Neuronal stem cell (in vitro differentiated cells): ENCODE measurements at places on chromosomes 3 and 15.
A peak's percentile ranks its signal among the peaks of the same experiment; 100 is the strongest.

DNA sequence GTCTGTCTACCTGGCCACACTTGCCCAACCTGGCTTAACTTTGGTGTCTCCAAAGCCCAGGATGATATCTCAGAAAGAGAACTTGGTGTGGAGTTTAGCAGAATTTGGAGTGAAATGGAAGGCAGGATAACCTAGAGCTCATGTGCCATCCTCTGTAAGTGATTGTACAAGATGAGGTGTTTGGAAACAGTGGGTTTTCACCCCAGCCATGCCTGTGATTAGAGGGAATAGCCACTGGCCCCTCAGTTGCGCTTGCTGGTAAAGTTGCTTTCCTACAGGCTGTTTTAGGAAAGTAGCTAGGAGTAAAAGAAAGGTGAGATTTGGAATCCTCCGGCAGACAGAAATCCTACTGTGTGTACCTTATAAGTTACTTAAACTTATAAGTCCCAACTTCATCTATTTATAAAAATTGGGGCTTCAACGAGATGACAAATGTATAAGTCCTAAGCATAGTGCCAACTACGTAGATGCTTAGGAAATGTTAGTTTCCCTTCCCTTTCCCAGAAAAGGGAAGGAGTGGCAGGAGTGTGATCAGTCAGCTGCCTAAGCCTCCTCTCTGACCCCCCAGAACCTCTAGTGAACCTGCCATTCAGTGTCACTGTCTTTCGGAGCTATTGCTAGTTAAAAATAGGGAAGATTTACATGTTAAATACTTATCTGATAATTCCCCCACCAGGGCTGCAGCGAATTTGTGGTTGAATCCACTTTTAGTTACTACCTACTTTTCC lies 13.4 kb upstream of the BMF start:
- no peak for DNase-seq

DNA sequence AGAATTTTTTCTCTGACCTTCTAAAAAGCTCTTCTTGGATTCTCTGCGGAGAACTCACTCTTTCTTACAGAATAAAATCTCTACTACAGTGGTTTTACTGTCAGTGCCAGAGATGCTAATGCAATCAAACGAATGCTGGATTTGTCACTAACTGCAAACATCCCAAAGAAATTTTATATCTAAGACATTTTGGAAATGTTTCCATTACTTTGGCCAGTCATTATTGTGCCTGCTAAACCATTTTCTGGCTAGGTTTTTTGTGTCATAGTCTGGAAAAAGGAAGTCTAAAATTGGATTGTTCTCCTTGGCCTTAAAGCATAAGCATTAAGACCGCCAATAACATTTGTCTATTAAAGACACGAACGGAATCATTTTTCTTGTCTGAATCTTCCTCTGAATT lies 54.0 kb downstream of the PLOD2 start:
- no peak for DNase-seq

DNA sequence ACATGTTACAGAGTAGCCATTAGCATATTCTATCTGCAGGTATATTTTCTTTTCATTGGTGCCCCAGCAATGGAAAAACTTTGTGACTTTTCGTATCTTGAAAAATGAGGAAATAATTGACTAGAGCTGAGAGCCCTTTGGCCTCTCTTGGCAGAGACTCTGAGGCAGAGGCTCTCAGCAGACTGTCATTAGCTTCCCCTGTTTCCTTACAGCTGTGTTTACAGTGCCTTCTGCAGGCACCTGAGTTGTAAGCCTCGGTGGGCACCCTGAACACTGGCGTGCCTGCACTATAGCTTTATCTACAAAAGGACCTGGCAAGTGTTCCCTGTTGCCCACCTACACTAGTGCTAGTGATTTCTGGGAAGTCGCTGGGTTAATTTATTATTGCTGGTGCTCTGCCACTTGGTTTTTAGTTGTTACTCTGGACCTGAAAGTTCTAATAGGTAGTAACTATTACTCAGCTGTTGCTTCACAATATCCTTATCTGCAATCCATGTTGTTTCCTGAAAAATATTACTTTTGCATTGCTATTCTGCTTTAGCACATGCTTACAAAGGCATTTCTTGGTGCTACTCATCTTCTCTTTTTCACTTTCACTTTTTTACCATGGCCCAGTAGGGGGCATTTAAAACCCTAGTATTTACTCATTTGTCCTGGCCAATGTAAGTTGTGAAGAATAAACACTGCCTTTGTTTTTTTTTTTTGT lies 7.8 kb upstream of the GPR171 start:
- no peak for DNase-seq

DNA sequence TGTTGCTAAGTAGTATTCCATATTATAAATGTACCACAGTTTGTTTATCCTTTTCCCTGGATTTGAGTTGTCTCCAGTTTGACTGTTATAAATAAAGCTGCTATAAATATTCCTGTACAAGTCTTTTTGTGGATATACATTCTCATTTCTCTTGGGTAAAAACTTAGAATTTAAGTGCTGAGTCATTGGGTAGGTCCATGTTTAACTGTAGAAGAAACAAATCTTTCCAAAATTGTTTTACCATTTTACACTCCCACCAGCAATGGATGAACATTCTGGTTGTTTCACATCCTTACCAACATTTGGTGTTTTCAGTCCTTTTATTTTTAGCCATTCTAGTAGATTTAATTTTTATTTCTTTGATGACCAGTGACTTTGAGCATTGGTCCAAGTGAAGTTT lies 74.0 kb upstream of the TNFAIP8L3 start:
- no peak for DNase-seq

- DNase-seq = no peak
Observed at GRCh38 chr3:158560979-158561378, 10.0 kb upstream of the MLF1 start.

GRCh38 chr3:191963182-191963581 lies 502.2 kb downstream of the PYDC2 start:
- peak; percentile 26 for DNase-seq

DNA sequence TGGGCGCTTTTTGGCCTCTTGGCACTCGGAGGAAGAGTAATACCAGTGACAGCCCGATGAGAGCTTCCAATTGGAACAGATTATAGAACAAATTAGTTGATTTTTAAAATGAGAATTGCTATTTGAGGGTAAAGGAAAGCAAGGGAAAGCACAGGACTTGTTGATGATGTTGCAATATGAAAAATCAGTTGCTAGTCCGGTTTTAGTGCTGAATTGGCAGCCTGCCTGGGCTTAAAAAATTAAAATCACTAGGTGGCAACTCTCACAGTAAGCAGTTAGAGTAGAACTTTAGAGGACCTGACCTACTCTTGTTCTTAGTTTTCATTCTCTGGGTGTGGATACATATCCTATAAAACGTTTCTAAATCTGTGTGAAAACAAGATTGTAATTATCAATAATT lies 2.1 kb upstream of the SCAANT1 start:
- DNase-seq = no peak

DNA sequence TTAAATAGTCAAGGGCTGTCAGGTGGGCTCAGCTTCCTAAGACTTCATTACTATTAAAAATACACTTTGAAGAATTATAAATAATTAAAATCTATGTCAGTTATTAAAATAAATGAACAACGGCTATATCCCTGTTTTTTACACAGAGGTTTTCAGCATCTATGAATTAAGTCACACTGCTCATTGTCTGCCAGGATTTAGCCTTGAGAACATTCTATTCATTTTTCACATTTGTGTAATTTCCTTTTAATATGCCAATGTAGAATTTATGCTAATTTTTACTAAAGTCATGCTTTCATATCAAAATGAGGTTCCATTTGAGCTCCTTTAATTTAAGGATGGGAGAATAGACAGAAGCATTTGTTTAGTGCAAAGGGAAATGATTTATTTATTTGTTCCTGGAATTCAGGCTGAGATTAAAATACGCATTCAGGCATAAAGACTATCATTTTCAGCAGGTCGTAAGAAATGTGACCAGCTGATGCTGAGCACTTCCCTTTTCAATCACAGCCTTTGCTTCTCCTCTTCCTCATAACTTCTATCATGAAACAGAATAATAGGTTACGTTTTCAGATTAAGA lies 345.1 kb downstream of the MFSD1 start:
- DNase-seq = no peak

DNA sequence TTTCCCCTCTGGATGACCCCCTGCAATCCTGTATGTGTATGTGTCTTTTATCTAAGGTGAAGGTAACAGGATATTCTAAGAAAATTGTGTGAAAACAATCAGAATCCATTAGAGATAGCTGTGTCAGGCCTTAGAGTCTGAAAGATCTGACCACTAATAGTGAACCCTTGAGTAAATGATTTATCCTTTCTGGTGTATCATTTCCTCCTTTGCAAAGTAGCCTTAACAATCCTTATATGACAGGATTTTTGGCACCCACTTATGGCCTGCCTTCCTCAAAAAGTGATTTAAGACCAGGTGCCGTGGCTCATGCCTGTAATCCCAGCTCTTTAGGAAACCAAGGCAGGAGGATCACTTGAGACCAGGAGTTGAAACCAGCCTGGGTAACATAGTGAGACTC lies 110.2 kb downstream of the RBPMS2 start:
- DNase-seq = no peak

- DNase-seq = no peak
Observed at GRCh38 chr15:61818801-61819200, 241.4 kb downstream of the VPS13C start.

DNA sequence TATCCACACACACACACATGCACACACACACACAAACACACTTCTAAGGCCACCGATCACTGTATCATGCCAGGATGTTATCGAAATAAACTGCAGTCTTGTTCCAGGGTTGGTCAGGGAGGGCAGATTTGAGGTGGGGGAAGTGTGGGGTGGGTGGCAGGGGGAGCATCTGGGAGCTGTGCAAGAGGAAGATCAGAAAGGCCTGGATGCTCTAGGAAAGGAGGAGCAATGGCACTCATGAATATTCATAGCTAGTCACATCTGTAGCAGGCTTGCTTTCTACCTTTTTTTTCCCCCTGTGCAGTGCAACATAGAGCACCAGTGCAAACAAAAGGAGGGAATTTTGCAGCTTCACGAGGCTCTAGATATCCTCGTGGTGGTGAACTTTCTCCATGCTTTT lies 84.9 kb downstream of the MEIS2 start:
- no peak for DNase-seq

DNA sequence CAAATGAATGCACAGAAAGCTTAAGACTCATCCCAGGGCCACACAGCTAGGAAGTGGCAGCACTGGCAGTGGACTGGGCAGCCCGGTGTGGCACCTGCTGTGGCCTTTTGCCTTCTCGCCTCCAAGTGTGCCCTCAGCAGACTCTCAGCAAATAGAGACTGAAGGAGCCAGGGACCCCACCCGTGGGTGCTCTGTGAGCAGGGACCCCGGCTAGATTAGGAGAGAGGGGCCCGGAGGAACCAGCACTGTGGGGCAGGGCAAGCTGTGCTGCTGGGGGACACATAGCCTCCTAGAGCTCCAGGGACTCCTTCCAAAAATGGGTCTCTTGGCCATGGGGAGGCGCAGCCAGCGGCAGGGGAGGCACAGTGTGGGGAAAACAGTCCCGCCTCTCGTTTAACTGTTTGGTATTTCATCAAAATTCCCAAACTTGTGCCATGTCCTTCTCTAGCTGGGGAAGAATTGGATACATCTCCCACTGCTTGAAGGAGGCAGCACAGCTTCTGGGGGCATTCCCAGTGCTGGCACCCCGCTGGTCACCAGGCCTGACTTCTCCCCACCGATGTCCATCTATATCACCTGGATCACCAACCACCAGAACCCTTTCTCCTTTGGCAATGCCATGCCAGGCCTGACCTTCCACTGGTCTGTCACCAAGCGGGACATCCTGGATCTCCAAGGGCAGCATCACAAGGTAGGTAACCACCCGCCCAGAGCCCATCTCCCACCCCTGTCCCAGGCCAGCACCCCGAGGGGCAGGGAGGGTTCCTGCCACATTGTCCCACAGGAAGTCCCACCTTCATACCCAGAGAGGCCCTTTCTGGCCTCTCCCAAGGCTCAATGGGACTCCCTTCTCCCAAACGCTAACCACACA lies 12.0 kb upstream of the TXNRD3 start:
- no peak for DNase-seq

DNA sequence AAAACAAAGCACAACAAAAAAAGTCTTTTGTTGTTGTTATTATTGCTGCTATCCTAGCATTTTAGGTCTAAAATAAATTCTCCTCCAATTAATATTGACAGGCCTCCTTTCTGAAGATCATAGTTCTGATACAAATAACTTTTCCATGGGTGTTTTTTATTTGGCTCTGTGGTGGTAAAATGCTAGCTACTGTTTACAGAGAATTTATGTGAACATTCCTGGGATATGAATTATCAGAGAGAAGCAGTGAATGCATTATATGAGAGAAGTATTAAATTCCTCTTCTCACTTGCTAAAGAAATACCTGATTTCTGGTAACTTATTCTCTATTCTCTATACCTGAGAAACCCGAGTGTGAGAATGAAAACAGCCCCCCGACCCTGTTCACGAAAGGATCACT lies 57.5 kb upstream of the TMCO5A start:
- no peak for DNase-seq

- DNase-seq = no peak
Observed at GRCh38 chr15:66757521-66757920, 55.5 kb downstream of the SMAD6 start.

- no peak for DNase-seq
Observed at GRCh38 chr3:150346981-150347863, 60.9 kb upstream of the TSC22D2 start.
